ENCODE measurements at places on chromosomes 1 and 21.

DNA sequence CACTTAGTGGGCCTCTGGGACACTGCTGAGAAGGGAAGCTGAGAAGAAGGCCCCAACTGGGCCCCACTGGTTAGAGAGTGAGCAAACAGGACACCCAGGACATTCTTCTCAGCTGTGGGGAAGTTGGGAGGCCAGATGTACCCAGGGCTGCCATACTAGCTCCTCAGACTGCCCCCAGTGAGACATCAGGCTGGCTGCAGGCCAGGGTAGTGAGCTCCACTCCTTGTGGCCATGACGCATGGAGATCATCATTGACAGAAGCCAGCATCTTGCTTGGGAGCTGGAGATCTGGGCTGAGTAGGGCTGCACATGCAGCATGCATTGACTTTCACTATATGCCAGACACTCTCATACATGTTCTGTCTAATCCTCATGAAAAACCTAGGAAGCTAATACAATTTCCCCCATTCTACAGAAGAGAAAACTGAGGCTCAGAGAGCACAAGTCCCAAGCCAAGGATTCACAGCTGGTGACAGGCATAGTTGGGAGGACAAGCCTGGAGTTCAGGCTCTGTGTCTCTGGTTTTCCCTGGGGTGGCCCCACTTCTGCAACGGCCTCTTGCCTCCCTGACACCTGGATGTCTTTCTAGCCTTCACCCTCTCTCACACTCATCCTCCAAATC lies 24.1 kb upstream of the MYCL start:
- no peak for DNase-seq

DNA sequence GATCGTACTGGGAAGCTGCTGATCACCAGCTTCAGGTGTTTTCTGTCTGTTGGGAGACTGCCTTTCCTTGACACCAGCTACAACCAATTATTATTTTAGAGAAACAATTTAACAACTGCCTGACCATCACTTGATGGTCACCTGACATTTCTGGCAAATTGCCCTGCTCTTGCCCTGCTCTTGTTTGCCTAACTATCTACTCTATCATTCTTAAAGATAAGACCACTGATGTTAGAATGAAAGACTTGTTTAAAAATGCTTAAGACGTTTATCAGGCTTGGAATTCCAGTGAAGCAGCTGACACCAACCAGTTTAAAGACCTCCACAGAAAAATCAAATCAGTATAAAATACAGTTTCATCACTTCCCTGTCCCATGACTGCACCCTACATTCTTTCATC lies 423.3 kb upstream of the CAMK1G start:
- DNase-seq: no peak

GRCh38 chr1:165075725-165076370 lies 280.7 kb downstream of the LMX1A start:
- no peak for DNase-seq

- DNase-seq: peak; percentile 53
These were observed 19.1 kb downstream of the OPTC start for GRCh38 chr1:203512848-203513584.
